HFFc6 (cell line): ENCODE measurements at places on chromosomes 7 and 10.
A peak's percentile ranks its signal among the peaks of the same experiment; 100 is the strongest.

DNA sequence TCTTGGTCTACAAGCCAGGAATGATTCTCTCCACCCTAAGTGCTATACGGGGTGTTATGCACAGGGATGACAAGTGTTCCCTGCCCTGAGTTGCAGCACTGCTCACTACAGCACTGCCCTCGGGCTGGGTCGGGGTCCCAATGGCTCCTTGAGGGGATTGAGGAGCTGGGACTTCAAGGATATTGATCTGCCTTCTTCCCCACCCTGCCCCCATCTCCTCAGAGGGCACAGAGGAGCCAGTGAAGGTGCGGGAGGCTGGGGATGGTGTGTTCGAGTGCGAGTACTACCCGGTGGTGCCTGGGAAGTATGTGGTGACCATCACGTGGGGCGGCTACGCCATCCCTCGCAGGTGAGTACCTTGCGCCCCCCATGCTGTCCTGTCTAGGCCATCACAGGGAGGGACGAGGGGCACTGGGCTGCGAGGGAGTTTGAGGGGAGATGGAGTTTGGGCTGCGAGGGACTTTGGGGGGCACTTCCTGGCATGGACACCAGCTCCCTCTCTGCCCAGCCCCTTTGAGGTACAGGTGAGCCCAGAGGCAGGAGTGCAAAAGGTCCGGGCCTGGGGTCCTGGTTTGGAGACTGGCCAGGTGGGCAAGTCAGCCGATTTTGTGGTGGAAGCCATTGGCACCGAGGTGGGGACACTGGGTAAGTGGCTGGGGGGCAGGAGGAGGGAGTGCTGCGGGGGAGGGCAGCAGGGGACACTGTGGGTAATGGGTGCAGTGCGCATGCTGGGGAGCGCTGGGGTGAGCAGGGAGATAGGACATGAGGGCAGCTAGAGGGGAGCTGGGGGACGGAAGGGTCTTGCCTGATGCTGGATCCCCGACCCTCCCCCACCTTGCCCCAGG is 10.3 kb downstream of the FLNC start:
- no peak for DNase-seq

- DNase-seq: no peak
Observed at GRCh38 chr7:148711191-148712102, 12.7 kb downstream of the CUL1 start.

GRCh38 chr10:80406204-80406603 is 2.1 kb upstream of the PRXL2A start:
- DNase-seq: no peak

DNA sequence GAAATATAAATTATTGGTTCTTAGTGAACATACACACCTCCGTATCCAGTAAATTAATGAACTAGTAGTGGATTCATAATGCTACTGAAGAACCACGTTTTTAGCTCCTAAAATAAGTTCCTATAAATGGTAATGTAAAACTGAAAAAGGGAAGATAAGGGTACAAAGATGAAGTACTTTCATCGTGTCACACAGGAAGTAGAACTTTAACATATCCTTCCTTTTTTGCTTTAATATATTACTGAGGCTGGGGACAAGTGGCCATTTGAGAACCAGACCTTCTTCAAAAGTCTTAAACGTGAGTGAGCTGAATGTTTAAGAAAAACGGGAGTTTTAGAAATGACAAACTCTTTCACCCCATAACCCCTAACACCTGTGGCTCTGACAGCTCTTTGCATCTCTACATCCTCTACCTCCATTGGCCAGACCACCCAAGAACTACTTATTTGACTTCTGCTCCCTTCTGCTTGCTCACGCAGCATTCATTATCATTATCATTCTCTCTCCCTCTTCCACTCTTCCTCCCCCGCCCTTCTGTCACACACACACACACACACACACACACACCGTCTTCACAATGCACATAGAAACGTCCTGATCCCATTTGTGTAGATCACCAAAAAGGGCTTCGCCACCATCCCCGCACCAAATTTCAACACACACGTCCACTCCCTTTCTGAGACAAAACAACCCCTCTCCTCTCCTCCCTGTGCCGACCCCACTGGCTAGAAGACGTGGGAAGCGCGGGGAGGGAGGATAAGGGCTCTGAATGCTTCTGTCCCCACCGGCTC is 677 bp downstream of the SKAP2 start:
- DNase-seq: peak; percentile 36

DNA sequence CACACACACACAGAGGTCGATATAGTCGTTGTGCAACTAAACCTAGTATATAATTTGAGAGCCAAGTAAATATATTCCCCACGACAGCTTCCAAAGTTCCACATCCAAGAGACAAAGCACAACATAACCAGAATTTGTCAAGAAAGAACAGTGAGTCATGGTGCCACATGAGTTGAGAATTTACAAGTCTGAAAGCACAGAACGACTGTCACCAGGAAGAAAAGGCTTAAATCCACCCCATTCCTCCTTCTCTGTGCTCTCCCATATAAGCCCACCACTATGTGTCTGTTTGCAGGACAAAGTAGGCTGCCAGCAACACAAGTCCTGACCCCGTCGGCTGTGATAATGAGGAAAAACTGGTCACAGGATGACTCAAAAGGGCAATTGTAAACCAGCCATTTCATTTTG is 32.8 kb downstream of the GSAP start:
- peak; percentile 3 for DNase-seq

GRCh38 chr10:24350070-24350921 is 141.4 kb downstream of the KIAA1217 start:
- DNase-seq: no peak

DNA sequence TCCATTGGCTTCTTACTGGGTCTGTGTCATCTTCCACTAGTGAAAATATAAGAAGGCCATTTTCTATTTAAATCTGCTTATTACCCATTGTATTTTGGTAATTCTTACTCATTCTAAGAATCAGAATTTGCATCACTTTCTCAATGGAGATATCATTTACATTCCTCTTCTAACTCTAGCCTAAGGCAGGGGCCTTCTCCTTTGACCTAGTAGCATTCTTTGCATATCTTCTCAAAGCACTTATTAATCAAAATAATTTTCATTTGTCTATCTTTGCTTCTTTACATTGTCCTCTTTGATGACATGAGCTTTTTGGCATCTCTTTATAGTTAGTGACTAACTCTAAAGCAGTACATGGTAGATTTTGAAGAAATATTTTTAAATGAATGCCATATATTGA is 400.9 kb upstream of the SEMA3D start:
- no peak for DNase-seq

- no peak for DNase-seq
Observed at GRCh38 chr10:851901-852300, 79.6 kb downstream of the LARP4B start.
